ENCODE measurements at places on chromosomes 13 and 19.

GRCh38 chr13:94595001-94595949, 677 bp downstream of the TGDS start:
- DNase-seq: peak; percentile 7

- no peak for DNase-seq
Measured at GRCh38 chr13:30705680-30706079, 29.7 kb upstream of the ALOX5AP start.

- DNase-seq: no peak
Measured at GRCh38 chr13:41919031-41919740, 41.7 kb downstream of the VWA8 start.

DNA sequence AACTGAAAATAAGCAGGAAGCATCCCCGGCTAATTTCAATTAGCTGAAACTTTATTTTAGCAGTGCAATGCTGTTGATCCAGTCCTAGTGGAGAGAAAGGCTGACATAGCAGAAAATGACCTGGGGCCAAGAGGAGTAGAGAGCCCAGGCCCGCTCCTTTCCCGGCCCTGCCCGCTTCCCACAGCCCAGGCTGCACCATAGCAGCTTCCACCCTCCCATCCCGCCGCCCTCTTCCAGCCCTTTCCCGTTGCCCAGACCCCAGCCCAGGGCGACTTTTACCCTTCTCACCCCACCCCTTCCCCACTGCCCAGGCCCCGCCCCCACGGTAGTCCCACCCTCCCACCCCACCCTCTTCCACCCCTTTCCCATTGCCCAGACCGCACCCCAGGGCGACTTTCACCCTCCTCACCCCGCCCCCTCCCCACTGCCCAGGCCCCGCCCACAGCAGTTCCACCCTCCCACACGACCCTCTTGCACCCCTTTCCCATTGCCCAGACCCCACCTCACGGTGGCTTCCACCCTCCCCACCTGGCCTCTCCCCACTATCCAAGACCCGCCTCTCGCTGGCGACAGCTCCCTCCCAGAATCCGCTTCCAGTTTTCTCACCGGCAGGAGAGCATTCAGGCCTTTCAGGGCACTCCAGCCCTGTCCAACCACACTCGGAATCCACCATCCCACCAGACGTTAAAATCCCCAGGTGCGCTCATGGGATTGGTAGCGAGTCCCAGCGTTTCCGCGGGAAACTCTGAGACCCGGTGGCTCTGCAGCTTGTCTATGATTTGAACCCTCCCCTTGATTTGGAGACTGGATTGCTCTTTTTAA, 8.3 kb downstream of the ZNF160 start:
- no peak for DNase-seq

- no peak for DNase-seq
Measured at GRCh38 chr19:46602392-46603194, 1.5 kb downstream of the CALM3 start.

- no peak for DNase-seq
Measured at GRCh38 chr13:77016888-77017623, 9.9 kb downstream of the FBXL3 start.

GRCh38 chr19:16899566-16900075, 10.8 kb downstream of the F2RL3 start:
- DNase-seq: peak; percentile 18
